Kidney epithelial cell (primary cell): ENCODE measurements at places on chromosomes 1 and 21. TPM values are rescaled to one million over a fixed set of nuclear protein-coding genes. Genes with fewer than 3 reads are reported as not detected.

TRIM67 gene
- total RNA-seq, result 0.14 and 0.63 TPM in 2 replicates

IRF6 gene
- total RNA-seq, result 90.1 and 99.7 TPM in 2 replicates

SPRR2G gene
- not detected in 2 replicates for total RNA-seq

TBX19 gene
- 2.9 and 4.7 TPM in 2 replicates for total RNA-seq

MCM3AP gene
- 63.7 and 81.6 TPM in 2 replicates for total RNA-seq

BCL2L15 gene
- total RNA-seq, result under 0.01 and 0.04 TPM in 2 replicates

FGR gene
- total RNA-seq, result 0.41 TPM in 1 of 2 replicates, not detected in the other

TRNP1 gene
- total RNA-seq, result 78.0 and 127 TPM in 2 replicates

SPATA21 gene
- not detected in 2 replicates for total RNA-seq

LAMTOR2 gene
- 96.5 and 108 TPM in 2 replicates for total RNA-seq

COL8A2 gene
- total RNA-seq, result 1.2 TPM in 2 replicates

TMEM35B gene
- total RNA-seq, result 36.0 and 38.1 TPM in 2 replicates

FAM177B gene
- total RNA-seq, result not detected in 2 replicates

TSPAN2 gene
- total RNA-seq, result 7.7 and 7.8 TPM in 2 replicates

FCMR gene
- total RNA-seq, result 0.71 TPM in 1 of 2 replicates, not detected in the other

RXFP4 gene
- not detected in 2 replicates for total RNA-seq

IL10 gene
- total RNA-seq, result not detected in 2 replicates

F3 gene
- total RNA-seq, result 132 and 152 TPM in 2 replicates

MAP3K6 gene
- 8.6 and 12.0 TPM in 2 replicates for total RNA-seq

PLA2G4A gene
- total RNA-seq, result 0.71 and 1.7 TPM in 2 replicates
